ENCODE measurements at places on chromosomes 3 and 15.

DNA sequence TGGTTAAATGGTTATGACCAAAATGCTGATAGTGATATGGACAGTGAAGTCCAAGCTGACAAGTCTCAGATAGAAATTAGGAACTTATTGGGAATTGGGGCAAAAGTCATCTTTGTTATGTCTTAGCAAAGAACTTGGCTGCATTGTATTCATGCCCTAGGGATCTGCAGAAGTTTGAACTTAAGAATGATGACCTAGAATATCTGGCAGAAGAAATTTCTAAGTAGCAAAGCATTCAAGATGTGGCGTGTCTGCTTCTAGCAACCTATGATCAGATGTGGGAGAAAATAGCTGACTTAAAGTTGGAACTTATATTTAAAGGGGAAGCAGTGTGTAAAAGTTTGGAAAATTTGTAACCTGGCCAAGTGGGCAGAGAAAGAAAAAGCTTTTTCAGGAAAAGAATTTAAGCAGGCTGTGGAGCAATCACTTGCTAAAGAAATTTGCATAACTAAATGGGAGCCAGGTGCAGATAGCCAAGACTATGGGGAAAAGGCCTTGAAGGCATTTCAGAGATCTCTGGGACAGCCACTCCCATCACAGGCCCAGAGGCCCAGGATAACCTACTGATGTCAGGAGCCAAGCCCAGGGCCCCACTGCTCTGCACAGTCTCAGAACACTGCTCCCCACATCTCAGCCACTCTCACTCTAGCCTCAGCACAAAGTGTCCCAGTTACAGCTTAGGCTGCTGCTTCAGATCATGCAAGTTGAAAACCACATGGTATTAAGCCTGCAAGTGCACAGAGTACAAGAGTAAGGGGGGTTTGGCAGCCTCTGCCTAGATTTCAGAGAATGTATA is 147.8 kb upstream of the TGFBR2 start:
- no peak for DNase-seq

DNA sequence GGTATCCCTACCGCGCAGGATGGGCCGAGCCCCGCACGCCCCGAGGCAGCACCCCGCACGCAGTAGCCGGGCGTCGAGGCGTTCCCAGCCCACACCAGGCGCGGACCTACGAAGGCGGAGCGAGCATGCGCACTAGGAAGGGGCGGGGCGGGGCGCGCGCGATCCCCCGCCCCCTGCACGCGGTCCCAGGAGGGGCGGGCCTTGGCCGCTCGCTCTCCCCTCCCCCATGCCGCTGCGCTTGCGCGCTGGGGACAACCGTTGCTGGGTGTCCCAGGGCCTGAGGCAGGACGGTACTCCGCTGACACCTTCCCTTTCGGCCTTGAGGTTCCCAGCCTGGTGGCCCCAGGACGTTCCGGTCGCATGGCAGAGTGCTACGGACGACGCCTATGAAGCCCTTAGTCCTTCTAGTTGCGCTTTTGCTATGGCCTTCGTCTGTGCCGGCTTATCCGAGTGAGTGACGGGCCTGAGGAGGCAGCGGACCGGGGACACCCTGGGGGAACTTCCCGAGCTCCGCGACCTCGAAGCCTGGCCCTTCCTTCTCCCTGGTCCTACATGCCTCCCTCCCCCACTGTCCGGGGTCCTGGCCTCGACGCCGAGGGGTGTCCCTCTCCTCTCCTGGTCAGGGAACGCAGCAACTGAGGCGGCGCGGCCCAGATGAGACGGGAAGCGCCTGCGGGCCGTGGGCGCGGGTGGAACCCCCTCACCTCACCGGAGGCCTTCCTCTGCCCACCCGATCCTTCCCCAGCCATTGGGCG is at the start of gene SPESP1:
TSS of gene SPESP1 (plus strand) at position 258 of the 755 bp plus-strand sequence. CDS start at position 387, 129 bp downstream.
- DNase-seq, result peak; percentile 4

- DNase-seq, result no peak
Observed at GRCh38 chr3:168058481-168058880, 37.2 kb downstream of the GOLIM4 start.

DNA sequence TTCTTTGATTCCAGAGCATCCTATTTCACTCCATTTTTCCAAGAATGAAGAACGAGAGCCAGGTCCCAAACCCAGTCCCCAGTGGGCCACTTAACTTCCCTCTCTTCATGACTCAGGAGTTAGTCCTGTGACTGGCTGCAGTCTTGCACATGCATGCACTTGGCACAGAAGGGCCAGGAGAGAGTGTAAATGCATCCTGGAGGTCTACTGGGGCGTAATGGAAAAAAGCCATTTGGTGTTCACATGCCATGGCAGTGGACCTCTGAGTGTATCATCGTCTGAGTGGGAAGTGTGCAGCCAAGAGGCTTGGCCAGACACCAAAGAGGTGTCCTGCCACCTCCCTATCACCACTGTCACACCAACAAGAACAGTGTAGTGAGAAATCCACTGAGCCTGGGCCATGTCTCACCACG is 15.1 kb upstream of the RFTN1 start:
- DNase-seq, result no peak

DNA sequence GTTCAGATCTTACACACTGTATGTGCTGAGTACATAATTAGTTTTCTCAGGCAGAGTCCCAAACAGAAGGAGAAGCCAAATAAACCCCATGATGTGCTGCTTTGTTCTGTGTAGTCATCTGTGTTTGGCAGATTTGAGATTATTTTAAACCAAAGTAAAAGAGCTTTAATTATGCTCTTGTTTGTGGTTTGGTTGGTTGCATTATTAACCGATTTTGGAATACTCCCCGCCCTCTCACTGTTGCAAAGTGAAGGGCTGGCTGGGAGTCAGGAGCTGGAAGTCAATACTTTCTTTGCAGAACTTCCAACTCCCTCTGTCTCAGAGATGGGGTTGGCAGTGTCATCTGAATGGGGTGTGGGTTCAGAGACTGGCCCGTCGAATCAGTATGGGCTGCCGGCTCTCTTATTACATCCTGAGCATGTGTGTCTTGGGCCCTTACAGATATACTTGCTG is 34.4 kb downstream of the SLCO3A1 start:
- peak; percentile 79 for DNase-seq

- no peak for DNase-seq
Observed at GRCh38 chr3:65331730-65332129, 643.9 kb upstream of the ADAMTS9 start.

DNA sequence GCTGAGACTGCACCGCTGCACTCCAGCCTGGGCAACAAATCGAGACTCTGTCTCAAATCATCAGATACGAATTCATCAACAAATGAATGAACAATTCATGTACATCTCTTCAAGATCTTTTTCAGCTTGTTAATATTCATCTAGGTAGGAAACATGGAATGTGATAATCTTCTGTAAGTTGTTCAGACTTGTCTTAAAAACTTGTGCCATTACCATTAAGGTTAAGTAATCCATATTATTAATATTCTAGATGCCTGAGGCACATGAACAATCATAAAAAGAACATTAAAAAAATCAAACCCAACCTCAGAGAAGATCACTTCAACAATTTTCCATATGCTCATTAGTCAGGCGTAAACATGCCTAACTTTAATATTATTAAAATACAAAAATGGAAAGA is 36.2 kb downstream of the CHSY1 start:
- no peak for DNase-seq

GRCh38 chr3:50450209-50450921 is 53.1 kb downstream of the CACNA2D2 start:
- DNase-seq, result peak; percentile 64

DNA sequence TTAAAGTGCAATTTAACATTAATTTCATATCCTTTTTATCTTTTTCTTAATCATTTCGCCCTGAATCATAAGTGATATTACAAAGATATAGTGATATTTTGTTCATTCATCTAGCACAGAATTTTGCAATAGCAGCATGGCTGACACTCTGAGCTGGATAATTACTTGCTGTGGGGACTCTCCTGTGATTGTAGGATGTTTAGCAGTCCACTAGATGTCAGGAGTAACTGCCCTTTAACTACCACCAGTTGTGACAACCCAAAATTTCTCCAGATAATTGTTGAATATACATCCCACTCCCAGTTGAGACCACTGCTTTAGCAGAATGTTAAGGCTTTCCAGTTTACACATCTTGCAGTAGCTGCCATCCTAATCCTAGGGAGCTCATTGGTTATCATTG is 196.8 kb upstream of the MBNL1 start:
- DNase-seq, result peak; percentile 8

DNA sequence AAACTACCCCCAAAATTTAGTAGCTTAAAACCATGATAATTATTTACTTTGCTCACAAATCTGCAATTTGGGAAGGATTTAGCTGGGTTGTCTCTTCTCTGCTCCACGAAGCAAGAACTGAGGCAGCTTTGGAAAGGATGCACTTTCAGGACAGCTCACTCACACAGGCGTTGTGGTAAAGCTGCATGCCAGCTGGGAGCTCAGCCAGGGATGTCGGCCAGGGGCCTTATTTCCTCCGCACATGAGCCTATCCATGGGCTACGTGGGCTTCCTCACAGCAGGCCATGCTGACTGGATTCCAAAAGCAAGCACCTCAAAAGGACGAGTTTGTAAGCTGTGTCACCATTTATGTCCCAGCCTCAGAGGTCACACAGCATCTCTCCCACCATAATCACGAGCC is 301.3 kb upstream of the IGF1R start:
- no peak for DNase-seq

DNA sequence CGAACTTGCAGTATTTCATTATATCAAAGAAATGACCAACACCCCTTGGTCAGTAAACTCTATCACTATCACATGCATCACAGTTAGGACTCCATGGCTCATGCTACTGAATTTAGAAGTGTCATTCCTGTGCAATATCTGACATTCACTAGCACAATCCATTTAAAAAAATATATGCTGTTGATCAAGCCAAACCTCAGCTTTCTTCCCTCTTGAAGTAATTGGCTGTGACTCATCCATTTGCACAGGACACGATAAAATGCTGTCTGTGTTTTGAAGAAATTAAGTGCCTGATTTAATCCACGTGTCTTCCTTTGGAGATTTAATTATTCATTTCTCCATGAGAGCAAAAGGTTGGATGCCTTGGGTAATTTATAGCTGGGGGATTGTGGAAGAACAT is 38.9 kb downstream of the CPNE4 start:
- DNase-seq, result no peak

DNA sequence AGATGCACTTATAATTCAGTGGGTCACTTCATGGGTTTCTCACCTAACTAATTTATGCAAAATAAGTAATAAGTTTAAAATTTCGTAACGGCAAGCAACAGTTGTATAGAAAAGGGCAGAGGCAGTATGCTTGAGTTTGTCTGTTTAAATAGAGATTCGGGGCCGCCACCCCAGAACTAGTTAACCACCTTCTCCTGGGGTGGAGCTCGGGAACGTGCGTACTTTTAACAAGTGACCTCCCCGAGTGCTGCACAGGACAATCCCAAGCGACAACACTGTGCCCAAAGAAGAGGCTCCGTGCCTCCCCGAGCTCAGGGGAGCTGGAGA is 439 bp downstream of the SSR3 start:
- no peak for DNase-seq

DNA sequence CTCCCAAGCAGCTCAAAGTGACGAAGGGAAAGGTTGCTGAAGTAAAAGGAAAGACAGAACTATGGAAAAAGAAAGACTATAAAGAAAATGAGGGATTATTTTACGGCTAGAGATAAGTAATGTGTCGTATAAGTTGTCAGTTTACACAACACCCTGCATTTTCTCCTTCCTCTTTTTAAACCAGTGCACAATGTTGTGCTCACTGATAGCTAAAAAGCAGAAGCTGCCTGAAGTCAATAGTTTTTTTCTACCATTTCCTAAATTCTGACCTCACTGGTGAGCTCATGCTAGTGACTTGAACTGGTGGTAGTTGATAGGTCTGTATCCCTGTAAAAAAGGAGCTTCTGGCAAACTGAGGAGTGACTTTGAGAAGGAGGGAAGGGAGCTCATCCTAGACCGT is 368.6 kb upstream of the GBE1 start:
- peak; percentile 34 for DNase-seq

DNA sequence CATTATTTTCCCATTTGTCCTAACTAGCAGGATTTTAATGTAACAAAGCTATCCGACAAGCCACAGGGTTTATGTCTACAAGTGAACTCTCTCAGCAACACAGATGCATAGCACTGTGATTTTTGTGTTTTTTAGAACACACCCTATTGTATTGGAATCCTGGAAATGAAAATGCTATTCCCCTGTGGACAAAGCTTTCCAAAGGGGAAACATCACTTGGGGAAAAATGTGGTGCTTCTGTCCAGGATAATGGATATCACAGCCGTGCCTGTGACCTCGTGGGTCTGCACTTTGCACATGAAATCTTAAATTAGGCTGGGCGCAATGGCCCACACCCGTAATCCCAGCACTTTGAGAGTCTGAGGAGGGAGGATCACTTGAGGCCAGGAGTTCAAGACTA is 60.6 kb downstream of the EFCAB12 start:
- DNase-seq, result no peak

GRCh38 chr3:147757866-147758265 is 348.7 kb downstream of the ZIC1 start:
- no peak for DNase-seq

GRCh38 chr3:164940745-164941144 is 137.6 kb downstream of the SI start:
- DNase-seq, result no peak

DNA sequence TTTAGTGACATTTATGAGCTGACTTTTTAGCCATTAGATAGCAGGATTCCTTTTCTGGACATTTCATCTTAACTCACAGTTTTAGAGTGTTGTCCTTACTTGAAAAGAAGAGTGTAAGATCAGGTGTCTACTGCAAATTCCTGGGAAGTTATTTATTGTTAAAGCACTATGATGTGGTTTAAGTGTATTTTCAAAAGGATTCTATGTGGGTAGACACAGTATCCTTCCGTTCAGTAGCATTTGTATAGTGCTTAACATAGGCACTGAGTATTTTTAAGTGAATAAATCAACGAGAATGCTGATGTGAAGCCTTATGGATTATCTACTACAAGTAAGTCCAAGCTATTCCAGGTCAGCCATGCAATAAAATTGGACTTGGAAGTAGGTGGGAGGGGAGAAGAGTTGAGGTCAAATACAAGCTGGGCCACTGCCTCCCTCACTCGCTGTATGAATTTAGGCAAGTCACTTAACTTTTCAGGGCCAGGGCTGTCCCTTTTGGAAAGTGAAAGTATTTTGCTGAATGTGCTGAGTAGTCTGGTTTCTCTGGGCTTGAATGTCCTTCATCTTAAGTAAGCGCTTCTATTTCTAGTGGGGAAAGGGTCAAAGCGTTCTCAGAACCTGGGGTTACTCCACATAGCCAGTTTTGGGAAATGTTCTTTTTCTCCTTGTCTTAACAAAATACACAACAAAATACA is 48.6 kb downstream of the GAP43 start:
- DNase-seq, result no peak

- no peak for DNase-seq
Observed at GRCh38 chr15:63181648-63182047, 7.8 kb upstream of the RAB8B start.

DNA sequence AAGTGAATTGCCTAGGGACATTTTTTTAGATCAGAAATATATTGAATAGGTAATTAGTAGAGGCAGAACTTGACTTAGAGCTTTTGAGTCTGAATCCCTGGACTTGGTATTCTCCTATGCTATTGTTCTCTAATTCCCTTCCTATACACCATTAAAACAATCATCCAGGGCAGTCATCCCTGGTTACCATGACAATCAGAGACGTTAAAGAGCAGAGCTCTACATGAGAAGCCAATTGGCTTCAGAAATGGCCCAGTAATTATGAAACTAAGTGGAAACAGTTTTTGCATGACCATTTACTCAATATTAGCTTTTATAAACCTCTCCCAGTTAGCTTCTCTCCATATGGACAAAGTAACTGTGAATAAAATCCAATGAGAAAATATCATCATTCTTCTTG is 182.1 kb upstream of the TP63 start:
- no peak for DNase-seq
